ENCODE measurements at places on chromosomes 16 and 17.

GRCh38 chr17:3575511-3575910, 17.9 kb upstream of the TRPV3 start:
- DNase-seq, result no peak

DNA sequence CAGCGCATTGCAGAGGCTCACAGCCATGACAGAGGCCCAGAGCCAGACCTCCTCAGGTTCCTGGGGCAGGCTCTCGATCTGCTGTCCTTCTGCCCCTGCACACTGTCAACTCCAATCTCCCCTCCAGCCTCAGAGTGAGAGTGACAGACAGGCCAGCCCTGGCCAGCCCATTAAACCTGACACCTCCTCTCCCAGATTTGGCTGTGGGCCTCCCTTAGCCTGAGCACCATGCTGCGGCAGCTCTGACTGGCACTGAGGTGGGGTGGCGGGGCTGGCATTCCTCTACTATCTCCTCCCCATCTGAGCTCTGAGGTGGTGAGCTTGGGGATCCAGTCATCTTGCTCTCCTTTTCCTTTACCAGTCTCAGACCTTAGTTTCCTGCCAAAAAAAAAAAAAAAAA, 15.5 kb upstream of the C1QL1 start:
- no peak for DNase-seq

GRCh38 chr16:27859020-27859419, 204.5 kb downstream of the GSG1L start:
- no peak for DNase-seq

DNA sequence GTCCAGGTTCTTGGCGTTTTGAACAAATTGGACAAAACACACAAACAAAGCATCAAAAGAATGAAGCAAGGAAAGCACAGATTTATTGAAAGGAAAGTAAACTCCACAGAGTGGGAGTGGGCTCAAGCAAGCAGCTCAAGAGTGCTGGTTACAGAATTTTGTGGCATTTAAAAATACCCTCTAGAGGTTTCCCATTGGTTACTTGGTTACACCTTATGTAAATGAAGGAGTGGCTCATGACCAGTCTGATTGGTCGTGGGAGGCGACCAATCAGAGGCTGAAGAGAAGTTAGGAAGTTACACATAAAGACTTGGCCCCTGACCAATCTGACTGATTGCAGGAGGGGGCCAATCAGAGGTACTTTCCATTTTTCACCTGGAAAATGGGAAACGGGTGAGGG, 1373.8 kb upstream of the GOT2 start:
- DNase-seq, result no peak

DNA sequence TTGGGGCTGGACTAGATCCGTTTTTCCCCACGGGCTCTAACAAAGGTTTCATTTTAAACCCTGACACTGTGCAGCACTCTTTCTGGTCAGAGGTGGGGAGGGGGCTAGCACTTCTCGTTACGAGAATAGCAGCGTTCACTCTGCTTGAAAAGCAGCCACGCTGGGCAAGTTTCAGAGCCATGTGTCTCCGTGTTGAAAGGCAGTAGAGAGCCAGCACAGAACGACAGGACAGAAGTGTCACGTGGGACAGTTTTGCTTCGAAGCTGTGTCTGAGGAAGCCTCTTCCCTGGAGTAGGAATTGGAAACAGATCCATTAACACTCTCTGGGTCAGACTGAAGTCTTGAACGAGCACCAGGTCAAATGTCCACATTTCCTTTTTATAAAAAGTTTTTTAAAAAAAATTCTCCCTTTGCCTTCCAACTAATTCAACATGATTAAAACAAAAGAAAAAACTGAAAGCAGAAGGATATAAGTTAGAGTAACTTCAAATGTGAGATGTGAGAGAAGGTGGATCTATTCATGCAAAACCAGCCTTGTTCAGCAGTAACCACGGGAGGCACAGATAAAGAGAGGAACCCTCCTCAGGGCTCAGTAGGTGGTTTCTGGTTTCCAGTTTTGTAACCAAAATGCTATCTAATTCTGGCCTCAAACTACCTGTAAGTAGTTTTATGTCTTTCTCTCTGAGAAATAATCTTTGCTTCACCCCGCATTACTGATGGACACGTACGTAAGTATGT, 65.0 kb downstream of the SMG6 start:
- DNase-seq, result no peak

All from CD4-positive, alpha-beta T cell treated with Interleukin-17A for 4 hours (primary cell).